ENCODE measurements at places on chromosomes 7 and 10.

- peak; percentile 74 for DNase-seq
Observed at GRCh38 chr10:123743441-123744223, 77.5 kb downstream of the GPR26 start.

GRCh38 chr7:129127154-129127553, 17.4 kb upstream of the TSPAN33 start:
- no peak for DNase-seq

GRCh38 chr10:83073472-83073871, 1065.8 kb upstream of the GHITM start:
- DNase-seq, result no peak

DNA sequence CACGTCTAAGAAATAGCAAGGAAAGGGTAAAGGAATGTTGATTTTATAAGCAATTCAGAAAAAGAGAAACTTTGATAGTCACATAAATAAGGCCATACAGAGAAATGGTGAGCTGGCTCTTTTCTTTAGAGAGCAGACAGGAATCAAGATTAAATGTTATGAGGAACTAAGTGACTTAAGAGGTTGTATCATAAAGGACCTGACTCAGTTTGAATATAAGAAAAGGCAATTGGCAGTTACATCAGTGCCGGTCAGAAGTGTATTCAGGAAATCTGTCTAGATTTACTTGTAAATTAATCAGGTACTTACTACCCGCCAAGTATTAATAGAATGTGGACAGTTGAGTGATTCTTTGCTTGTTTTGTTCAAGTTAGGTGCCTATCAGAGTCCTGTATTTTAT, 2.1 kb downstream of the MRPL32 start:
- DNase-seq, result no peak

- no peak for DNase-seq
Observed at GRCh38 chr10:124279882-124280281, 138.8 kb downstream of the OAT start.

DNA sequence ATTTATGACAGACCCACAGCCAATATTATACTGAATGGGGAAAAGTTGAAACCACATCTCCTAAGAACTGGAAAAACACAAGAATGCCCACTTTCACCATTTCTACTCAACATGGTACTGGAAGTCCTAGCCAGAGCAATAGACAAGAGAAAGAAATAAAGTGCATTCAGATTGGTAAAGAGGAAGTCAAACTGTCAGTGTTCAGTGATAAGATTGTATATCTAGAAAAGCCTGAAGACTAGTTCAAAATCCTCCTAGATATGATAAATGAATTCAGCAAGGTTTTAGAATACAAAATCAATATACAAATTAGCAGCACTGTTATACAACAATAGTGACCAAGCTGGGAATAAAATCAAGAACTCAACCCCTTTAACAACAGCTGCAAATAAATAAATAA, 6.9 kb upstream of the ZNF138 start:
- DNase-seq, result no peak

All from EH (cell line).